Osteoblast (primary cell): ENCODE measurements at places on chromosomes 13 and 19. TPM values are rescaled to one million over a fixed set of nuclear protein-coding genes. Genes with fewer than 3 reads are reported as not detected.
A peak's percentile ranks its signal among the peaks of the same experiment; 100 is the strongest.

The RUVBL2 gene
- 113 and 122 TPM in 2 replicates for total RNA-seq

GRCh38 chr13:61350341-61350740, 65.3 kb downstream of the PCDH20 start:
- DNase-seq = no peak

GRCh38 chr13:79458436-79458835, 22.5 kb upstream of the NDFIP2 start:
- no peak for DNase-seq

GRCh38 chr19:11418549-11419506, at the start of gene RGL3:
Gene RGL3, minus strand, starts transcription at chr19:11419314. Its CDS starts 36 bp downstream, at chr19:11419278.
- peak; percentile 87 for DNase-seq

- no peak for DNase-seq
These were observed 277.3 kb downstream of the FOXO1 start for GRCh38 chr13:40389081-40389641.

DNA sequence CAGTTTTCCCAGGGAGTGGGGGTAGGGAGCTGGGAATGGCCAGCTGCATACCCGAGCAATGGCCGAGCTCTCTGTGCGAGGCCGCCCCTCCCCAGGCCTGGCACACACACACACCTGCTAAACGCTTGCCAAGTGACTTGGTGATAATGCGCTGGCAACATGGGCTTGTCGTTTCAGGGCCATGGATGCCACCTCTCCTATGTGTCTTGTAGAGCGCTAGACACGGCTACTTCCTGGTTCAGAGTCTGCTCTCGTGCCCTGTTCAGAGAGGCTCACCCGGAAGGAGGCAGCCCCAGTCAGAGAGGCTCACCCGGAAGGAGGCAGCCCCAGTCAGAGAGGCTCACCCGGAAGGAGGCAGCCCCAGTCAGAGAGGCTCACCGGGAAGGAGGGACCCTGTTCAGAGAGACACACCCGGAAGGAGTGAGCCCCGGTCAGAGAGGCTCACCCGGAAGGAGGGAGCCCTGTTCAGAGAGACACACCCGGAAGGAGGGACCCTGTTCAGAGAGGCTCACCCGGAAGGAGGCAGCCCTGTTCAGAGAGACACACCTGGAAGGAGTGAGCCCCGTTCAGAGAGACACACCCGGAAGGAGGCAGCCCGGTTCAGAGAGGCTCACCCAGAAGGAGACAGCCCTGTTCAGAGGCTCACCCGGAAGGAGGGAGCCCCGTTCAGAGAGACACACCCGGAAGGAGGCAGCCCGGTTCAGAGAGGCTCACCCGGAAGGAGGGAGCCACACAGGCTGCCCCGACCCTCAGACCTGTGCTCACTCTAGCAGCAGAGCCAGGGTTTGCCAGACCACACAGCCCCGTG, 4.2 kb downstream of the ADPRHL1 start:
- peak; percentile 87 for DNase-seq

The ZNF69 gene
- 14.1 and 14.8 TPM in 2 replicates for total RNA-seq

DNA sequence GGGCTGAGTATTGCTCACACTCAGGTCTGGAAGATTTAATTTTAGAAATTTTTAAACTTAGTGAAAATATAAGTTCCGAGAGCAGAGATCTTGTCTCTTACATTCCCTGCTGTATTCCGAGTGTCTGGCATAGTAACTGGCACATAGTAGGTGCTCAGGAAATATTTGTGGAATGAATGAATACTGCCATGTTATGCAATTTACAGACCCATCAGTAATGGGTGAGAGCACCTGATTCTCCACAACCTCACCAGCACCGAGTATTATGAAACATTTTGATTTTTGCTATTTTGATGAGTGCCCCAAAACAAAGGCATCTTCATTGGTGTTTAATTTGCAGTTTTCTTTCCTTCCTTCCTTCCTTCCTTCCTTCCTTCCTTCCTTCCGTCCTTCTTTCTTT, 15.8 kb upstream of the CLASRP start:
- peak; percentile 15 for DNase-seq

GRCh38 chr13:92802776-92803175, 423.8 kb upstream of the GPC6 start:
- DNase-seq = no peak
